ENCODE measurements at places on chromosomes 5 and 9. TPM values are rescaled to one million over a fixed set of nuclear protein-coding genes. Genes with fewer than 3 reads are reported as not detected.
A peak's percentile ranks its signal among the peaks of the same experiment; 100 is the strongest.

GRCh38 chr5:136025900-136026299 is 2.9 kb upstream of the TGFBI start:
- peak; percentile 77 for DNase-seq

DNA sequence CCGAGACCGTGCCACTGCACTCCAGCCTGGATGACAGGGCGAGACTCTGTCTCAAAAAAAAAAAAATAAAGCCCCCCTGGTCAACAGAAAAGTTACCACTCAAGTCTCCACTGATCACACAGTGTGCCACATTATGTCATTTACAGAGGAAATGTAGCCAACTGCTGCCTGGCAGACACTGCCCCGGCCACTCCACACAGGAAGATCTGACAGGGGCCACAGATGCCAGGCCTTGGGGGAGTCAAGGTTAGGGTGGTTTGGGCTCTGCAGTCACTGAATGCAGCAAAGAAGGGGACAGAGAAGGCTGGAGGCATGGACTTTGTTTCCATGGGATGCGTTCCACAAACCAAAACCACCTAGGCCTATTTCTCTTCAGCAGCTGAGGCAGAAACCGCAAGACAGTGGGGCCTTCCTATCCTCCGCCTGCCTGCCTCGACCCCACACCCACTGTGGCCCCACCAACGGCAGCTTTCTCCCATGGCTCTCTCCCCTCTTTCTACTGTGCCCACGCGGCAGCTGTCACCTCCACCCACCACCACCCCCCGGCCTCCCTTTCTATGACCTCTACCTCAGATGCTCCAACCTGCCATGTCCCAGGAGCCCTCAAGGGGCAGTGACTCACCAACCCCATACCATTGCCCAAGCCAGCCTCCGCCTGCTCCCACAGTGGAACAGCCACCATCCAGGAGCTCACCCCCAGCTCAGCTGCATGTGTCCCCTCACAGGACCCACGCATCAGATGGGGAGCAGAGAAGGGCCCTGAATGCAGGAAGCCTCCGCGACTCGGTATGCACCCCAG is 12.4 kb downstream of the IPPK start:
- no peak for DNase-seq

DNA sequence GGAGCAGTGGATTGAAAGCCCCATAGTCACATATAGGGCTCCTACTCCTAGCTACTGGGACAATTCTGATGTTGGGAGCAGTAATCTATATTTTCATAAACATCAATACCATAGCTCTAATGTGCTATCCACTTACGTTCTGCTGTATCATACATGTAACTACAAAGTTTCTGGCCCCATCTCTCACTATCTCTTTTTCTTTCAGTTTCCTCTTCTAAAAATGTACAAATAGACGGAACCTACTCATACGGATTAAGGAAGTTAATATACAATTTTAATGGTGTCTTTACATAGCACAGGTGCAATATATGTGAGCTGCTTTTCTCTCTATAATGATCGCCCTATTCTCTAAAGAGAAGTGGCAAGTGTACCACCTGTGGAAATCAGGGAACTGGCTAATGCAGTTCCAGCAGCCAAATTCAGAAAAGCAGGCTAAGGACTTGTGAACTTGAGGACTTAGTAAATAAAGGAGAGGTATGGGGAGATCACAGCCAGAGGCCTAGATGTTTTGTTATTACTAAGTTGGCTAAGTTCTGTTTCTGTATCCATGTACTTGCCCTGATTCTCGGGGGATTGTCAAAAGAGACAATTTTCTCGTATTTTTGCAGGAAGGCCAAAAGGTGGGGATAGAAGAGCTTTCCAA is 1021.9 kb downstream of the CDH12 start:
- DNase-seq = no peak

GRCh38 chr9:113543982-113544303 is 80.4 kb downstream of the RGS3 start:
- no peak for DNase-seq

- DNase-seq = peak; percentile 76
Observed at GRCh38 chr9:107387409-107387808, 102.2 kb downstream of the KLF4 start.

DNA sequence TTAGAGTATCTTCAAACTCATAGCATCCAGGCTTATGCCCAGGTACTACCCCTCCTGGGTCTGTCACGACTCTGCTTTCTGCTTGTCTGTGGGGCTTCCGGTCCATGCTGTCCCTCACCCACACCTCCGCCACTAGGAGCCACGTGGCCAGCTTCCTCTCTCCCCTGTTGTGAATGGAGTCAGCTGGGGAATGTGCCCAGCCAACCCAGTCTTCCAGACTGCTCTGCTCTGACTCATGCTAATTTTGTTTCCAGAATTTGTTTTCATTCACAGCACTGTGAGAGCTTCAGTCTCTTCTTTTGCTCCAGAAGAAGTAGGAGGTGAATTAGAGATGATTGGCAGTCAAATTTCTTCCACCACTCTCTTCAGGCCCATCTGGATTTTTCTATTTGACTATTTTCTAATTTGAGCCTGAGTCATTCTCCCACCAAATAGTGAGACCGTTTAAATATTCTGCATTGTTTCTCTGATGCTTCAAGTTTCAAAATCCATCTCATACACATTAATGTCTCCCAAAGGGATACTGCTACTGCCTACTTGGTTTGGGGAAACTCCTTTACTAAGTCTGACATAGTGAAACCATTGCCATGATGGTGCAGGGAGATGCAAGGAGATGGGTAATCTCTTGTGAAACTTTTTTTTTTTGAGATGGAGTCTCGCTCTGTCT is 424.1 kb upstream of the KIF2A start:
- no peak for DNase-seq

- no peak for DNase-seq
Observed at GRCh38 chr9:134271338-134272301, 54.6 kb upstream of the RXRA start.

TXNDC8 gene
- not detected for total RNA-seq

S100Z gene
- not detected for total RNA-seq

P4HA2 gene
- 27.0 TPM for total RNA-seq

FBP2 gene
- not detected for total RNA-seq

PHAX gene
- 58.5 TPM for total RNA-seq
